ENCODE measurements at places on chromosomes 3 and 15.

GRCh38 chr3:188327433-188327832, 173.5 kb downstream of the LPP start:
- no peak for DNase-seq

GRCh38 chr15:58988006-58988785, 733 bp downstream of the RNF111 start:
- DNase-seq, result peak; percentile 13

- DNase-seq, result no peak
Observed at GRCh38 chr15:25392806-25393205, 46.0 kb downstream of the UBE3A start.

DNA sequence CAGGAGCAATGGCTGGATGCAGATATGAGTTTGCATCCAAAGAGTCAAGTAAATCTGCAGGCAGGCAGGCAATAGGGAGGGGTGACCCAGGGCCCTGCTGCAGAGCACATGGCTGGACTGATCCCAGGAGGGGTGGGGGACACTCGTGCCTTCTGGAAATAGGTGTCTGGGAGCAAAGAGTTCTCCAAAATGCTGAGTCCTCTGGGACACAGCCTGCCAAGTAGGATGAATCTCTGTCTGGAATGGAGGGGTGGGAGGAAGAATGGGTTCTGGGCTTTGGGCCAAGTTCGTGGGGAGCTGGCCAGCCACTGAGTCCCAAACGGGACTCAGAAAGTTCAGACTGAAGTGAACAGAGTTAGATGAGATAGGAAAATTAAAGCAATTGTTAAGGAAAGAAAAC, 214.5 kb downstream of the MTHFS start:
- no peak for DNase-seq

GRCh38 chr3:123632161-123632655, 47.4 kb upstream of the HACD2 start:
- DNase-seq, result no peak

GRCh38 chr3:41265011-41265545, 65.8 kb downstream of the CTNNB1 start:
- no peak for DNase-seq

DNA sequence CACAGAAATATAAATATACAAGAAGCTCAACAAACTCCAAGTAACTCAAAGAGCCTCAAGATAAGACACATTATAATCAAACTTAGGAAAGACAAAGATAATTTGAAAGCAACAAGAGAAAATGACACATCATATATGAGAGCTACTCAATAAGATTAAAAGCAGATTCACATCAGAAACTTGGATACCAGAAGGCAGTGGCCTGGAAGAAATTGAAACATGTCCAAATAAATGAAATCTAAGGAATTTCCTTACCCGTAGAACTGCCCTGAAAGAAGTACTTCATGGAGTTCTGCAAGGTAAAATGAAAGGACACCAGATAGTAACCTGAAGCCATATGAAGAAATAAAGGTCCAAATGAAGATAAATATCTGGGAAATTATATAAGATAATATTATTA, 113.9 kb downstream of the LSAMP start:
- no peak for DNase-seq

DNA sequence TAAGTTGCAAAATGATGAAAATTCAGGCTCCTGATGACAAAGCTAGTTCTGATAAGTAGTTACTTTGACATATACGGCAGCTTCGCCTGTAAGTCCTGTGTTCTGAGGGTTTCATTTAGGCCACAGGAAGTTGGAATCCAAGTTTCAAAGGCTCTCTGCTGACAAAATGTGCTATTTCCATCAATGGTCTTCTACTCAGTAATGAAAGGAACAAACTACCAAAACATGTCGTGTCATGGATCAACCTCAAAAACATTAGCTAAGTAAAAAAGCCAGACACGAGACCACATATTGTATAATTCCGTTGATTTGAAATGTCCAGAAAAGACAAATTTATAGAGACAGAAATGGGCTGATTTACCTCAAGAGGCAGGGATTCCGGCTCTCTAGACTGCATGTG, 22.5 kb downstream of the NGRN start:
- DNase-seq, result no peak

- no peak for DNase-seq
Observed at GRCh38 chr3:98070840-98071239, 16.1 kb upstream of the OR5AC2 start.

GRCh38 chr3:42027571-42027970, 63.6 kb upstream of the TRAK1 start:
- DNase-seq, result no peak

- no peak for DNase-seq
Observed at GRCh38 chr3:17972959-17973906, 230.8 kb upstream of the TBC1D5 start.

DNA sequence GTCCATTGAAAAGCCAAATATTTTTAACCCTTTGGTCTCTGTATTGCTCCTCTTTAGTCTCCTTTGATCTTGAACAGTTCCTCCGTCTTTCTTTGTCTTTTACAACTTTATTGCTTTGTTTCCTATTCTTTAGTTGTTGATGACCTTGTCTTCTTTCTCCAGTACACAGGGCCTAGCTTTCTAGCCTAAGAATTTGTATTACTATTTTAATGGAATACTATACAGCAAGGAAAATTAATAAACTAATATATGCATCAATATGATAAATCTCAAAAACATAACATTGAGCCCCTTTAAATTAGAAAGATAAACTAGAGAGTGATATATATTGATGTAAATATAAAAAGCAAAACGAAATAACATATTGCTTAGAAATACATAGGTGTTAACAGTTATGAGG, 88.7 kb downstream of the NR1D2 start:
- no peak for DNase-seq

GRCh38 chr3:177329854-177330253, 132.6 kb upstream of the TBL1XR1 start:
- no peak for DNase-seq

GRCh38 chr3:131371688-131372066, 9.9 kb upstream of the NUDT16 start:
- DNase-seq, result no peak

DNA sequence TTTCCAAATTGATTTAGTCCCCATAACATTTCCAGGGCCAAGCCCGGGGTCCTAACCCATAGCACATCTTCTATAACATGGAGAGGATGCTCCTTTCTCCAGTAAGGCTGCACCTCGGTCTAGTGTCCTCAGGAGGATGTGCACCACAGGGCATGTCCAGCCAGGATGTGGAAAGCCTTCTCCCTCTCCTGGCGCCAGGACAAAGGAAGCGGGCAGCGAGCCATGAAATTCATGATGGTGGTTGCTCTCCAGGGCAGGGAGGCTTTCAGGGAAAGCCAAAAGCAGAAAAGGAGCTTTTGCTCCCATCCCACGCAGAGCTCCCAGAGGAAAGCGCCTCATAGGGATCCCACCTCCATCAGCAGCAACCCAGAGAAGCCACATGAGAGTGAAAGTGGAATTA, 220.0 kb downstream of the ADAMTSL3 start:
- DNase-seq, result no peak
